ENCODE measurements at places on chromosomes 13 and 19. TPM values are rescaled to one million over a fixed set of nuclear protein-coding genes. Genes with fewer than 3 reads are reported as not detected.
A peak's percentile ranks its signal among the peaks of the same experiment; 100 is the strongest.

DNA sequence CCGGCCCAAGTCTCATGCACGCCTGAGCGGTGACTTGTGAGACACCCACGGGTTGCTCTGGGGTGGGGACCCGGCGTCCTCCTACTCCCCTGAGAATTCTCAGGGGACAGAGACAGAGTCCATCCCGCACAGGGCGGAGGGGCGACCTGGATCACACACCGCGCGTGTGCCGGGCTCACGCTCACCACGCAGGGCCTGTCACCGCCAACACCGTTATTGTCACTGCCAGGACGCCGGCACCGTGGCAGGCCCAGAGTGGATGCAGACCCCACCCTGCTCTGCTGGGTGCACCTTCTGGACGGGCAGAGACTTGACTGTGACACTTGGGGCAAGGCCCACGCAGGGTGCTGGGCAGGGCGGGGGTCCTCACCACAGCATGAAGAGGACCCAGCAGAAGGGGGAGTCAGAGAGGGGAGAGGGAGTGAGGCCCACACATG, 16.2 kb downstream of the MOB3A start:
- no peak for DNase-seq

GRCh38 chr19:13154241-13154778, 4.1 kb downstream of the IER2 start:
- peak; percentile 50 for DNase-seq

Gene TUBB4A
- 7.9 TPM for total RNA-seq

DNA sequence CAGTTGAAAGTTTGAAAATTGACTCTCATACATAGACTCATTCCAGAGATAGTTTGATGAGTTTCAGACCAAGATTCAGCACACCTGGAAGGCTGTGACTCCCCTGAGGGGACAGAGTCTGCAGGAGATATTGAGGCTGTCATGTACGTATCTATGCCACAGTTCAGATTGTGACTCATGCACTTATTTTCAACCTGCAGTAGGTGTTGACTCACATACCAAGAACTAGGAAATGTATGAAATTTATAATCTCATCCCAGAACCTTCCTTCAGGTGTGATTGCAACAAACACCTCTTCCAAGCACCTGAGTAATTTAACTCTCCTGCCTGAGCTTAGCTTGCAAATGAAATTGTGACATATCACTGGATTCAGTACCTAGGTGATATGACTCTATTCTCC, 64.4 kb upstream of the ZNF43 start:
- no peak for DNase-seq

Gene NAT14
- total RNA-seq = 20.2 TPM

Gene SIAH3
- 0.07 TPM for total RNA-seq

DNA sequence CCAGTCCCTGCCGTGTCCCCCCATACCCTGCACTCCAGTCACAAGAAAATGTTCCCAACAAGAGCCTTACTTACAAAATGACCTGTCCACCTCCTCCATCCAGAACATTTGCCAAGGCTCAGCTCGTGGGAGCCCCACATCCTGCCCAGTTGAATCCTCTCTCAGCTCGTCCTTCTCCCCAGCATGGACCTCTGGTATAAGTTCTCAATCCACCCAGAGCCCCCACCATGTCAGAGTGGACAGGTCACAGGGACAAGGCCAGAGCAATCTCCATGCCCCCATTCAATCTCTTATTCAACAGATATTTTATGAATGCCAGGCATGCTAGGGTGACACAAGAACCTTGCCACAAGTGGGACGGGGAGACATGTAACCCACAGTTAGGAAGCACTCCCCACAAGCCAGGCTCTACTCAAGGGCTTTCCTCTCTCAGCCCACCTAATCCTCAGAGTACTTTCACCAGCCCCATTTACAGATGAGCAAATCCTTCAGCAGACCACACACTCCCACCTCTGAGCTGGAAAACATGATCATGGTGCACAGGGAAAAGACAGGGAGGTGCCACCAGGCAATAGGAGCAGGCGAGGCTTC, 15.1 kb downstream of the DEDD2 start:
- DNase-seq = no peak

DNA sequence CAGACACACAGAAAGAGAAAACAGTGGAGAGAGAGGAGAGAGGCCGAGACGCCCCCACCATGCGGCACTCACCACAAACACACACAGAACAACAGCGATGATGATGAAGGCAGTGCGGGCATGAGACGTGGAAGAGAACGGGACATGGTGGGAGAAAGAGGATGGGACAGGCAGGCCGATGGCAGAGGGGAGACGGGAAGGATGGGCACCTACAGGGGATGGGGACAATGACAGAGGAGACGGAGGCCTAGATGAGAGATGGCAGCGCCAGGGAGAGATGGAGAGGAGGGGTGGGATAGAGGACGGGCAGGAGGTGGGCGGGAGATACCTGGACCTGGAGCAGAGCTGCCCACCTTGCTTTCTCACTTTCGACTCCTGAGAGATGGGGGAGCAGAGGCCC, 1.1 kb upstream of the KLK14 start:
- DNase-seq = no peak

GRCh38 chr13:41823476-41823875, 137.4 kb downstream of the VWA8 start:
- no peak for DNase-seq
